Retinal pigment epithelial cell (primary cell): ENCODE measurements at places on chromosomes 3 and 15.

DNA sequence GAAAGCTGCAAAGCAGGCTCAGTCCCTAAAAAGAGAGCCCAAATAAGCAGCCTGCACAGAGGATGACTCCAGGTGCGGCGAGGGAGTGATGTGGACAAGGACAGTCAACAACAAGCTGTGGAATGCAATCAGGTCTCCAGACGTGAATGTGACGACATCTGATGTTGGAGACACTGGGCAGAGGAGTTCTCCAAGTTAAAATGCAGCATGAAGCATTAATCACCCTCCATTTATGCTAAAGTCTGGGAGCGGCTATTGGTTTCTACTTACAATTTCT lies 316.7 kb downstream of the FGF12 start:
- no peak for DNase-seq

GRCh38 chr3:165545059-165545458 lies 292.2 kb downstream of the BCHE start:
- DNase-seq, result no peak

DNA sequence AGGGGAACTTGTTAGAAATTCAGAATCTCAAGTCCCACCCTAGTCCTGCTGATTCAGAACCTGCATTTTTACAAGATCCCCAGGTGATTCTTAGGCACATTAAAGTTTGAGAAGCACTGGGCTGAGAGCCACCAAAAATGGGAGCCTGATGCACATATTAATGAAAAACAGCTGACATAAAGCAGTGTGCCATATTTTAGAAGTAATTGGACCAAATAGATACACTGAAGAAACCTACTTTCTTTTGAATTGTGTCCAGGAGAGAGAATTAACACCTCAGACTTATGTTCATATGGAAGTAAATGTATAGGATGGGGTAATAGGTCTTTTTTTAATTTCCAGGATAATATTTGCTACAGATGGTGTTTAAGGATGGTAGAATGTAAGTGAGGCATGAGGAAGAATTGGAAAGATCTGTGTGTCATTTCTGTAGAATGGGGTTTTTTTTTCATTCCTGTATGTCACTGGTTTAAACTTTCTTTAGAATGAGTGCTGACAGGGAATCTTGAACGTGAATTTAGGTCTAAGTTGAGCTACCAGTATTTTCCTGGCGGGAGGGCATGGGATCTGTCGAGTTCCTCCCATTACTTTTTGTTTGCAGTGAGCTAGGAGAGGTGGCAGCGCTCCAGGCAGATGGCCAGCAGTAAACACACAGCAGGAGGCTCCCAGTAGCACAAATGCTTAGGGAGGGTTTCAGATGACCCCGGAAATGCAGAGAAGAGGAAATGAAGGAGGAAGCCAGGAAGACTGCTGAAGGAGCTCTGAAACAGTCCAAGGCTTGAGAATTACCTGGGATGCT lies 185.6 kb downstream of the PLCL2 start:
- no peak for DNase-seq

DNA sequence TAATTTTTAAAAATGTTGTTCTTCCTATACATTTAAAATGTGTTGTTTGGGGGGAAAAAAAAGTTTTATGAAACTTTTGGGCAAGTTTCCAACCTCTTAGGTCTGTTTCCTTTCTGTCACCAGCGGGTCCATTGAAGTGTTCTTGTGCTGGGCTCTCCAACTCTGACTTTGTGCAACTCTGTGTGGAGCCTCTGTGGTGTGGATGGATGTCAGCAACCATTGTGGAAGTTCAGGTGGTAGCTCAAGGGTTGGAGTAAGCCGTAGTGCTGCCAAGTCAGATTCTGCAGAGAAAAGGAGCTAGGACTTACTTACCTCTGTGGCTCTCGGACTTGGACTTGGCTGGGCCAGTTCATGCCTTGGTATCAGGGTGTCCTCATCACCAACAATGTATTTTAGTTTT lies 22.4 kb downstream of the ARID3B start:
- no peak for DNase-seq

DNA sequence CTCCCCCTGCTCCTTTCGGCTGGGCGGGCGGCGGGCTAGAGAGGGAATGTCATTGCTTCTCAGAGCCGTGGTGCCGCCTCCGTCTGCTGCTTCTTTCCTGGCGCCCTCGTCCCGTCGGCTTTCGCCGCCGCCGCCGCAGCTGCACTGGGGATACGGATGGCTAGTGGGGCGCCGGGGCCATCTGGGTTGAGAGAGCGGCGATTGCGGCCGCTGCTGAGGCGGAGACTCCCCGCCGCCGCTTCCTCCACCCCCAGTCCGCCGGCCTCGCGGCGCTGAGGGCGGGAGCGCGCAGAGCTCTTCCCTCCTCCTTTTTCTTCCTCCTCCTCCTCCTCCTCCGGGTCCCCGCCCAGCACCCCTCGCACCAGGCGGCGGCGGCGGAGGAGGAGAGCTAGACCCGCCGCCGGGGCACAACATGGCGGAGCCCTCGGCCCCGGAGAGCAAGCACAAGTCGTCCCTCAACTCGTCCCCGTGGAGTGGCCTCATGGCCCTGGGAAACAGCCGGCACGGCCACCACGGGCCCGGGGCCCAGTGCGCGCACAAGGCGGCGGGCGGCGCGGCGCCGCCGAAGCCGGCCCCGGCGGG lies at the start of gene STT3B:
Gene STT3B (plus strand): TSS at position 339 of the 582 bp plus-strand sequence. CDS start 74 bp downstream, at position 413.
- peak; percentile 31 for DNase-seq

DNA sequence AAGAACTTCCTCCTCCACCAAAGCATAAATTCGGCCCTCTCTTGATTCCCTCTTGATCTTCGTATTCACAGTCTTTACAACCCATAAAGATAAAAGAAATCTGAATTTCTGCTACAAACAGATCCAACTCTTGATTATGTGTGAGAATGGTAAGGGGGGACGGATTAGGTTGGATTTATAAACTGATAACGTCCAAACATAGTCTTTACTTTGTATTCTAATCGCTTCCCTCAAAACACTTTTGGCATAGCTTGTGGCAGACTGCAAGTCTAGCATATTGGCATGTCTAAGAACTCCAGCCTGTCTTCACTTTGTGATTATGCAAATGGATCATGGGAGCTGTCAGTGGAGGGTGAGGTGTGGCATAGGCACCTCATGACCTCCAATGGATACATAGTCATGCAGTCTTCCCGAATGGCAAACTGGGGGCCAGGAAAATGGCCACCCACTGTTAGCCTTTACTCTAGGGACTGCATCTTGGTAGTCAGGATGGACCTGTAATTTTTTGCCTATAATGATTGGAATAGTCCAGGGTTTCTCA lies 24.3 kb upstream of the GPR171 start:
- DNase-seq, result no peak

- DNase-seq, result no peak
Measured at GRCh38 chr3:83625261-83625660, 1333.5 kb upstream of the CADM2 start.

- peak; percentile 43 for DNase-seq
Measured at GRCh38 chr3:39907981-39908380, 98.6 kb downstream of the MYRIP start.

- no peak for DNase-seq
Measured at GRCh38 chr3:194946091-194946490, 260.4 kb downstream of the FAM43A start.

GRCh38 chr3:139893963-139894642 lies 40.9 kb upstream of the CLSTN2 start:
- DNase-seq, result no peak

DNA sequence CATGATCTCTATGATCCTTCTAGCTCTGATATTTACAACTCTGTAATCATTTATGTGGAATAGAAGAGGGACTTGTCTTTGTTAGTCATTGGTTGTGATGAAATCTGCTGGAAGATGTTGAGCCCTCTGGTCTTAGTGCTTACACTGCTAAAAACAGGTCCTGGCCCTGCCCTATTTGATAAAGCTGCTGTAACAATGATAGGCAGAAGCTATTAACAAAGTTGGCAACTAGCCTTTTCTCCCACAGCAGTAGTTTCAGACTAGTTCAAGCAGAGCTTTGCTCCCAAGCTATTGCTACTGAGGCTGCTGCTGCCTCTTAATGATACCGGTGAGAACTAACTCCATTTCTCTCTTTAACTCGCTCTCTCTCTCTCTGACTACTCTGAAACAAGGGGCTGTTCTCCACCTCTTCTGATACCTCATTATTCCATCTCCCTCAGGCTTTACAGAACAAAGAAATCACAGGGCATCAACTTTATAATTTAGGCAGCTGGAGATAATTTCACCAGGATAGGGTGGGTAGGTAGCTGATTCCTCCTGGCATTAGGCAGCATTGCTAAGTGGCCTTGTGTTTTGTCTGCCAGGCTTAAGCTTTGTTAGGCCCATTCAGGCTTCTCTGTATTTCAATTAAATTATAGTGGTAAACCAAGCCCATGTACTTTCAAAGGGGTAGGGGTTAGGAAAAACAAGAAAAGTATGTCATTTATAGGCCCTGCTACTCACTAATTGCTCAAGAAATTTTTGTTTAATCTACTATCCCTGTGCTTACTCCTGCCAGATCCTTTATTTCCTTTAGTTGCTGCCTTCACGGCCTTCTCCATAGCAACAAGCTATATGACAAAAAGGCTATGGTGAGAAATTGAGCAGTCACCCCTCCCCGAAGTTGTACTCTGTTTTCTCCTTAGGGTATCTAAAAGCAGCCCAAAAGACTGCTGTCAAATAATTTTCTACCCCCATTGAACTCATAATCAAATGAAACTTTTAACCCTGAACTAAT lies 139.6 kb downstream of the RBPMS2 start:
- DNase-seq, result peak; percentile 84

DNA sequence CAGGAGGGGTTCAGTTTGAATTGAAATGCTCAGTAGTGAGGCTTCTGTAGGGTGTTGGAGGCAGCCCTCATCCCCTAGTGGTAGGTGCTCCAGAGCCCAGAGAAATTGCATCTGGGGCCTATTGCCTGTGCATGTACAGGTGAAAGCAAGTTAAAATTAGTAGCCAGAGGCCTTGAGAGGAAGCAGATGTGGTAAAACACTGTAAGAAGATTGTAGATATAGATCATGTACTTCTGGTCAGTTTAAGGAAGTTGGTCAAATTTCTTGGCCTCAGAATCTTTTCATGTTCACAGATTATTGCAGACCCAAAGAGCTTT lies 34.6 kb downstream of the IGSF10 start:
- no peak for DNase-seq

- DNase-seq, result no peak
Measured at GRCh38 chr3:16842272-16843270, 42.2 kb upstream of the PLCL2 start.

DNA sequence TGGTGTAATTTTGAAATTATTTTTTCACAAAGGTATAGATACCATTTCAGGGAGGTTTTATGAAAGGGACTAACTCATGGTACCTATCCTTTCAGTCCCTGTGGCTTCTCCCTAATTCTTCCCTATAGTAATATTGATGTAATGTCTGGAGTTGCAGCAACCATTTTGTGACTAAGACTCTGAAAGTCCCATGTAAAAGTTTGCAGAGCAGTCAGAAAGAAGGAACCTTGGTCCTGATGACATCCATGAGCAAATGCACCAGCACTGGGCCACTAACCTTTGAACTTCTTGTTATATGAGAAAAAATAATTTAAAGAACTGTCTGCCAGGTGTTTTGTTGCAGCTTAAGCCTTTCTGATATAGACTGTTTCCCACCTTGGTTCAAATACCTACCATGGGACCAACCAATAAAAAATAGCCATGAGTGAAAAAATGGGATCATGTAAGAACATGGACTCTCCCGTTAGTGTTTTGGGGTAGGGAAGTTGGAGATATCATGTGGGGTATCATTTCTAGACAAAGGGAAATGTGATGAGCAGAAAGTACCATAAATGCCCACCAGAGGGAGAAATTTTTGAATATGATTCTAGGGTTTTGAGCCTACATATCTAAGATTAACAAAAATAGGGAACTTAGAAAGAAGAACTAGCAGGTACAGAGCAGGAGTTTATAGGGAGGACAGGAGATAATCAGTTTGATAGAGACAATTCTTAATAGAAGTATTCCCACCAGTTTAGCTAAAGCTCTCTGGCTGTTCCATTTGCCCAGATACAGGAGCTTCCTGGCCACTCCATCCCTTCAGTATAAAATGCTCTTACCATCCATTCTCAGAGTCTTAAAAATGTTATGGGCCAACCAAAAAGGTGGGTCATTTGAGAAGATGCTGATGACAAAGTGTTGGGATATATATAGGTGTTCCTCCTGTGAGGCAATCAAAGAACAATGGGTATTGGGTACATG lies 3.4 kb upstream of the CPOX start:
- DNase-seq, result no peak

DNA sequence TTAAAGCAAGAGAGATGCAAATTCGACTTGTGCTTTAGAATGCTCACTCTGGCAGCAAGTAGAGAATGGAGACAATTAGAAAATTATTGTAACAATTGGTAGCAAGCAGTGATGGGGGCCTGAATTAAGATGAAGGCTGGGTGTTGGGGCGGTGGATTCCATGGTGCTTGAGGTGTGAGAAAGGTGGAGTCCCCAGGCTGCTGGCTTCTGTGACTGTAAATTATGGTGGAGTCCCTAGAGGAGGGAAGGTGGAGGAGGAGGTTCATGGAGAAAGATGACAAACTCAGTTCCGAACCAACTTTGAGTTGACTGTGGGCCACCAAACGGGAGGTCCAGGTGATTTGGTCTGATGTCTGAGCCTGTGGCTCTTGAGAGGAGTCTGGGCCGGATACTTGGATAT lies 10.7 kb upstream of the SMAD3 start:
- DNase-seq, result no peak

- no peak for DNase-seq
Measured at GRCh38 chr15:27232876-27233275, 261.9 kb downstream of the GABRG3 start.

- no peak for DNase-seq
Measured at GRCh38 chr15:51842852-51843737, 13.6 kb downstream of the TMOD3 start.

GRCh38 chr3:106420628-106421027 lies 551.8 kb upstream of the CBLB start:
- DNase-seq, result no peak

DNA sequence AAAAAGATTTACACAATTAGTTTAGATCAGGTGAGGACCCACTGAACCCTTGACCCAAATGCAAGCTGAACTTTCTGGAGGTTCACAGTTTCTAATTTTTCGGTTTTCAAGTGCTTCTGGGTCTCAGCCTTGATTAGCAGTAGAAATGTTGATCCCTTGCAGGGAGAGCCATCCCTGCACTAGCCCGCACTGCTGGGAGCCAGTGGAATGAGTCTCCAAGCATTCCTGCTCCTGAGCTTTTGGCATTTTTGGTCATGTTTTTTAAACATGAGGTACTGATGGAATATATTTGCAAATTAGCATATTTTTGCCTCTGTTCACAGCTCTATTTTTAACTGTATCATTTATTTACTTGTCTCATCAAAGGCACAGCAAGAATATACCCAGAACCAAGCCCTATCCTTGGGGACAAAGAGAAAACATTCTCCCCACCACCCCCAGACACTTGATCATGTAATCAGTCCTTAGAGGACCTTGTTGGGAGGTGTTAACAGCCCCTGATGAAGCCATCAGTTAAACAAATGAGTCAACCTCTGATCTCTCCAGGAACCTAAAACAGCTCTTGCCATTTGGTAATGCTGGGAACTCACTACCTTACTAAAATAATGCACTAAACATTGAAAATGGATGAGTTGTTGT lies 119.0 kb upstream of the CTDSPL start:
- DNase-seq, result no peak

DNA sequence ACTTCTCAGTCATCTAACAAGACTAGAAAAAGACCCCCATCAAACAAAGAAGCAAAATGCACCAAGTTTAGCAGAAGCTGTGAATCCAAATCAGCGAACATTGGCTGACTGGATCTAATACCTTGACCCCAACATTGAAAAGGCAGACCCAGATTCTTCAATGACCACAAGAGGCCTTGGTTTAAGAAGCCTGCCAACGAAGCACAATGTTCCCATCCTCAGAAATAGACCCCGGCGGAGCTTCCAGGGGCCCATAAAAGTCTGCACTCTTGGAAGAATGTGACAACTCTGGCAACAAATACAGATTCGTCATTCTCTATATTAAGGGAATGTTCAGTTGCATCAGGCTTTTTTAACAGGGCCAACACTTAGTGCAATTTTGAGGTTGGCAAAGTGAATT lies 112.8 kb upstream of the BCL6 start:
- DNase-seq, result no peak
